ENCODE measurements at places on chromosomes 11 and 22.

DNA sequence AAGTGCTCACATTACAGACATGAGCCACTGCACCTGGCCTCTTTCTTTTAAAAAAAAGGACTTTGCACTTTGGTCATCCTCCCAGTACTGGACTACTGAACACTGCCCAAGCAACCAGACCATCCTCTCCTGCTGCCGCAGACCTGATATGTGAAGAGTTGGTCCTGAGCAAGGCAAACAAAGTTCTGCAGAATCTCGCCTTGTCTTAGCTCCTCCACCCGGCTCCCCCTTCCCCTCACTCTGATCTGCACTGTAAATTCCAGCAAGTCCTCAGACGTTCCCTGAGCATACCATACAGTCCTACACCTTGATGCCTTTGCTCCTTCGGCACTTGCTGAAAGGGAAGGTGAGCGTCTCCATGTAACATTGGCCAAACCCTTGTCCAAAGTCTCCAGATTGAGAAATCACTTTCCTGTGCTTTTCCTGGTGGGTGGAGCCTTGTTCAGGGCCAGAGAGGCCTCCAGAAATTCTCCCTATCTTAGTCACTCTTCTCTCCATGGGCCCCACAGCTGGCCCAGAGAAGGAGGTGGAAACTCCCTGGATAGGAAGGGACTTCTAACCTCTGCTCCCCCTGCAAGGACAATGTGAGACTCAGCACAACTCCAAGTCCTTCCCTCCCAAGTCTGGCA, 47.0 kb upstream of the TIMP3 start:
- DNase-seq, result no peak

GRCh38 chr11:131218542-131218941, 151.9 kb upstream of the NTM start:
- DNase-seq, result no peak

GRCh38 chr11:108734956-108735559, 70.2 kb downstream of the DDX10 start:
- DNase-seq, result no peak

DNA sequence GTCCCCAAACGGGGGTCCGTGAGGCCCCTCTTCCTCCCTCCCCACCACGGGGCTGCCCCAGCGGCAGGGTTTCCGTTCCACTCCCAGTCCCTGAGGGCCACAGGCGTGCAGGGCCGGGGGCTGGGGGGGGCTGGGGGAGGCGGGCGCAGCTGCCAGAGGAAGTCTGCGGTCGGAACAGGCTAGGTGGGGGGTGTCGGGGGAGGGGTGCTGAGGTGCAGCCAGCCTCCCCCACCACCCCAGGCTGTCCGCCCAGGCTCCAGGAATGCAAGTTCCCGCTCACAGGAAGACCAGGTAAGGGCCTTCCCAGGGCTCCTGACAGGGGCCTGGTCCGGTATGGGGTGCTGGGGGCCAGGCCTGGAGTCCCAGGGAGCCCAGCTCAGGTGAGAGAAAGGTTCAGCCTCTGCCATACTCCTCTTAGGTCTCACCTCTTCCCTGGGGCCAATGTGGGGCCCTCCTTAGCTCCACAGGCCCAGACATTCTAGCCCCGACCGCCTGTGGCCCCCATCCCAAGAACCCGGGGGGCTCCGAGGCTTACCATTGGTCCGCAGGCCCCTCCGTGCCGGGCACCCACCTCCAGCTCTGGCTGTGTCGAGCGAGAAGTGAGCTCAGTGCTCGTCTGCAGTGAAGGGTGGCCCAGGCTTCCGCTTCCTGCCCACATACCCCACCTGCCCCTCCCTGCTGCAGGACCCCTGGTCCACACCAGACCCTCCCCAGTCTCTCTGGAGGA, at the start of gene PTPRCAP:
Gene PTPRCAP, minus strand, starts transcription at position 601 of the 727 bp plus-strand sequence. Its CDS starts 63 bp downstream, at position 538.
- DNase-seq, result no peak

DNA sequence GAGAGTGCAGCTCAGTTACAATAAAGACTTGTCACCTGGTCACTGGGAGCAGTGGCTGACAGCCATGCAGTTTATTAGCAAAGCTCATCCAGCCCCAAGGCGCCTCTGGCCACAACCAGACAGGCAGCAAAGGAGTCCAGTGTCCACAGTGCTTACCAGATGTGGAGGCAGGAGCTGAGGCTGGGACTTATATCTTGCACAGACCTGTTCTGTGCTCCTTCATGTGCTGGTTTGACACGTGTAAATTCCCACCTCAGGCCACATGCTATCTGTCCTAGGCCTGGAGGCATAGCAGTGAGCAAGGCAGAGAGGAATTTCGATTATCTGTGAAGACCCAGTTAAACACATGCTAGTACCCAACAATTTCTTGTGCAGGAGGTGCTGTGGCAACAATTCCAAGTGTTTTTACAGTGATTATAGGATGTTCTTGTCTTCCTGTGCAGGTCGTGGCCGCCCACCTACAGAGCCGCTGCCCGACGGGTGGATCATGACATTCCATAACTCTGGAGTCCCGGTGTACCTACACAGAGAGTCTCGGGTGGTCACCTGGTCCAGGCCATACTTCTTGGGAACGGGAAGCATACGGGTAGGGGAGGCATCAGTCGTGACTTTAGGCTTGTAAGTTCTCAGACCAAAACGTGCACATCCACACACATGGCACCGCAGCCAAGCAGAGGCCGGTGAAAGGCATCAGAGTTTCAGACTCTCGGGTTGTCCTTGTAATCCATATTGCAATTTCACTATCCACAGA, 9.4 kb downstream of the DGCR8 start:
- no peak for DNase-seq

DNA sequence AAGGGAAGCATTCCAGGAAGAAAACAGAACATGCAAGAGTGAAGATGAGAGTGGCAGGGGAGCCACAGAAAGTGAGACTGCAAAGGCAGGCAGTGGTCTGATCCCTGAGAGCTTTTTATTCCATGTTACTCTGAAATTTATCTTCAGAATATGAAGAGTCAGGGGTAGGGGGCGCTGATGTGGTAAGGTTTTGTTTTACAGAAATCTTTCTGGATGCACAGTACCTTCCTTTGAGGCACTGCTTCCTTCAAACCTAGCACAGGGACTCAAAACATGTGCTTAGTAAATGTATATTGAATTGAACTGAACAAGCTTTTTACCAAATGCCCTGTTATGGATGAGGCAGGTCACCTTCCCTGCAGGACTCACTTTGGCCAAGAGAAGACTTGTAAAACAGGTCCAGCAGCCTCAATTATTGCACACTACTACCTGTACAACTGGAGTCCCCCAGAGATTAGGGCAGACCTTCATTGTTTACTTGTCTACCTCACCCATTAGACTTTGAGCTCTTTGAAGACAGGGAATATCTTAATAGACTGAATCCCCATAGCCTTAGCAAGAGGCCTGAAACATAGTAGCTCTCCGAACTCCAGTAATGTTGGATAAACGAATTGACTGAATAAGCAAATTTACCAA, 2.2 kb downstream of the PAK1 start:
- DNase-seq, result no peak

DNA sequence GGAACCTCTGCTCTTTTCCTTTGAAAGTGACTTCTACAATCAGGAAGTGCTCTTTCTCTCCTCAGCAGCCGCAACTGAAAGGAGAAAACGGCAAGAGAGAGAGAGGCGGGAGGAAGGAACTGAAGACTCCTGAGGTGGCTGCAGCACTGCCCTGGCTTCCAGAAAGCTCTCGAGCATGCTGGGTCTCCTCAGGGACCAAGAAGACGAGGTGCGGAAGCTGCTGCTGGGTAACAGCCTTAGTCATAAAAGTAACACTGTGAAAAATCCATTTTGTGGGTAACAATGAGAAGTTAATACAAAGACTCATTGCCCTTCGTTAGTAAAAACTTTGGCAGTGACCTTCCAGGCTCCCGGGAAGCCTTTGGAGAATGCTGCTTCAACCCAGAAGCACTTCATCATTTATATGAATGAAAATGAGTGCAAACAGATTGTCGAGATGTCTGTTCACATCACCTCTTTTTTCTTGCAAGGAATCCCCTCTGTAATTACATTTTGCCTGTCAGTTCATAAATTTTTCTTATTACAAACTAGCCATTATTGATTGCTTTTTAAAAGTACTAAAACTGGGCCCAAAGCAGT, 473.4 kb downstream of the SOX6 start:
- DNase-seq, result no peak

- DNase-seq, result no peak
These were observed 121.7 kb downstream of the SGSM3 start for GRCh38 chr22:40491990-40492631.

- DNase-seq, result no peak
These were observed 12.9 kb downstream of the CHEK2 start for GRCh38 chr22:28728621-28729313.

GRCh38 chr11:9972989-9973388, 309.1 kb downstream of the SWAP70 start:
- no peak for DNase-seq

DNA sequence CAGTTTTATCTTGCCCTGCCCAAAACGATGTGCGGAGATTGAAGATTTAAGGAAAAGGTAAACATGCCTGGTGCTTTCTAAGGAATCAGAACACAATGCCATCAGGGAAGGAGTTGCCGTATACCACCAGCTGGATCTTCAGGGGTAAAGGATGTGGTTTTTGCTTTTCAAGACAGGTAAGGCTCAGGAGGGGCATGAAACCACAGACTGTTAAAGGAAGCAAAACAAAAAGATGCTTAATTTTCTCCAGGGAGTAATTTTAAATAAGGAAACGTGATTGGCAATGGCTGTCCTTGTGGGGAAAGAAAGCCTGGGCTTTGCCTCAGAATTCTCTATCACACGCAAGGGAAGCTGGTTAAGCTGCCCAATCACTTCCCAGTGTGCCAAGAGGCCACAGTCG, 655.6 kb downstream of the OPCML start:
- no peak for DNase-seq

DNA sequence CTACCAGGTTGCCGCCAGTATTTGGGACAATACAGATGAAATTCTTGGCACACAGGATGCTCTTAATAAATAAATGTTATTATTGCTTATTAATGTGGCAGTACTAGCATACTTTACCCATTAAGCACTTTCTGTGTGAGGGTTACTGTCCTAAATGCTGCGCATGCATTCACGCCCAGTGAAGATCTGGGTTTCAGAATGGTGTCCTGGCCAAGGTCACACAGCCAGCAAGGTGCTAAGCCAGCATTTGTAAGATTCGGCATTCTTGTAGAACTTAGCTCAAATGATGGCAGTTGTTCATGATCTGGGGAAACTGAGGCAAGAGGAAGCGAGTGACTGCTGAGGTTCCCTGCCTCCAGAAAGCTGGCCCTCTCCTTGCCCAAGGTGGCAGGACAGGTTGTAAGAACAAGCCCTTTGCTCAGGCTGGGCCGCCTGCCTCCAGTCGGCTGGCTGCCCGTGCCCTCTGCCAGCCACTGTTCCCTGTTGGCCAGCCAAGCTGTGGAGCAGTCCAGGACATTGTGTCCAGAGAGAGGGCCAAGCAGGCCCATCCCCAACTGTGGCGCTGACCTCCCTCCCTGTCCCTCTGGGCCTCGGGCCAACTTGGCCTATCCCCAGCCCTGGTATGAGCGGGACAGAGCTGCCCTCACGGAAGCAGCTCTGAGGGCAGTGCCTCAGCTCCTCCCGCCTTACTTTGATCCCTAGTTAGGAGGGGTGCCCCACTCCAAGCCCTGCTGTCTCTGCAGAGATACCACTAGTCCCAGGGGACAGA, 28.8 kb downstream of the TOB2 start:
- no peak for DNase-seq

- no peak for DNase-seq
These were observed 10.9 kb downstream of the PIM3 start for GRCh38 chr22:49971232-49972162.

DNA sequence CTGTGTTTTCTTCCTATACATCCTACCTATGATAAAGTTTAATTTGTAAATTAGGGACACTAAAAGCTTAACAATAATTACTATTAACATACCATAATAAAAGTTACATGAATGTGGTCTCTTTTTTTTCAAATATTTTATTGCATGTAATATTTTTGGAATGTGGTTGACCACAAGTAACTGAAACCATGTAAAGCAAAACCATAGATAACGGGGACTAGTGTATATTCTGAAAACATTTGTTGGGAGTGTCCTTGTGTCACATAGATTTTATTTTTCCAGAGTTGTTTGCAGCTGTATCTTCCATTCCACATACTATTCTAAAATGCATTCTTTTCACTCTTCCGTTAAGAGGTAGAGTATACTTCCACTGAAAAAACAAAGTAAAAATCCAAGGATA, 200.4 kb downstream of the KIF18A start:
- no peak for DNase-seq

GRCh38 chr11:43789700-43790443, 90.8 kb upstream of the ALKBH3 start:
- no peak for DNase-seq

DNA sequence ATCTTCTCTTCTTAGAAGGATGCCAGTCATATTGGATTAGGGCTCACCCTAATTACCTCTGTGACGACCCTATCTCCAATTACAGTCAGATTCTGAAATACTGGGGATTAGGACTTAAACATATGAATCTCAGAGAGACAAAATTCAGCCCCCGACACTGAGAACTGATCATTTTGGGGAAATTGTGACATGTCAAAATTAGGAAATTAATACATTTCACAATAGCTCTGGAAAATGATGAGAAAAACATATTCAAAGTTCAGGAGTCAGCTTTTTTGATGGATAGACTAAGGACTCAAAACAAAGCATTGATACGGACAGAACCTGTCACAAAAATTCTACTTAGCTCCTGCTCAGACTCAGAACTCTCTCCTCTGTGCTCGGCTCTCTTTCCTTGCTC, 40.8 kb downstream of the COMMD9 start:
- DNase-seq, result no peak

DNA sequence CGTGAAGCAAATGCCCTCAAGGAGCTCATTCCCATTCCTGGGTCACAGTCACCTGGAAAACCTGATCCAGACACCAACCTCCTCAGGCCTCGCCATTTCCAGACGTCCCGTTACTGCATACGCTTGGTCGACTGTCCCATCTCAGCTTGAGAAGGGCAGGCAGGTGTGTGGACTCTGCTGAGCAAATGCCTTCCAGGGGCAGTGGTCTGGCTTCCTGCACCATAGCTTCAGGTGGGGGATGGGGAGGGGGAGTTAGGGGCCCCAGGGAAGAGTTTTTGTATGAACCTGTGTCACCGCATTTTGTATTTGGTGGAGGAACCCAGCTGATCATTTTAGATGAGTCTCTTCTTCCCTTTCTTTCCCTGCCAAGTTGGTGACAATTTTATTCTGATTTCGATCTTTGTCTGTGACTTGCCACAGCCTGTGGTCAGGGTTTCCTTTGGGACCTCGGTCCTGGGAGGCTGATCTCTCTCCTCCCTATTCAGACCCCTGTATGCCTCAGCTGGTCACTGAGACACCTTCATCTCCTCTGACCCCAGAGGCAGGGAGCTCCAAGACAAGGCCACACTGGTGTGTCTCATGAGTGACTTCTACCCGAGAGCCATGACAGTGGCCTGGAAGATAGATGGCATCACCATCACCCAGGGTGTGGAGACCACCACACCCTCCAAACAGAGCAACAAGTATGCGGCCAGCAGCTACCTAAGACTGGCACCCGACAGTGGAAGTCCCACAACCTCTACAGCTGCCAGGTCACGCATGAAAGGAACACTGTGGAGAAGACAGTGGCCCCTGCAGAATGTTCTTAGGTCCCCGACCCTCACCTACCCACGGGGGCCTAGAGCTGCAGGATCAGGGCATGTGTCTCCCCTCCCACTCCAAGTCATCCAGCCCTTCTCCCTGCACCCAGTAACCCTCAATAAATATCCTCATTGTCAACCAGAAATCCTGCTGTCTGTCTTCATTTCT, 22.9 kb downstream of the IGLL5 start:
- no peak for DNase-seq

GRCh38 chr22:39580795-39581194, 10.2 kb downstream of the CACNA1I start:
- DNase-seq, result no peak

- no peak for DNase-seq
These were observed 1074.5 kb downstream of the TBC1D22A start for GRCh38 chr22:47836957-47837356.

Measured in AG04450 (cell line).